Astrocyte (in vitro differentiated cells and primary cell): ENCODE measurements at places on chromosomes 7 and 10. TPM values are rescaled to one million over a fixed set of nuclear protein-coding genes. Genes with fewer than 3 reads are reported as not detected.

The SMO gene
- total RNA-seq = 20.0 and 22.6 TPM in 2 replicates

The KNDC1 gene
- 2.6 and 4.1 TPM in 2 replicates for total RNA-seq

The RNF133 gene
- total RNA-seq = 0.30 and 0.41 TPM in 2 replicates

DNA sequence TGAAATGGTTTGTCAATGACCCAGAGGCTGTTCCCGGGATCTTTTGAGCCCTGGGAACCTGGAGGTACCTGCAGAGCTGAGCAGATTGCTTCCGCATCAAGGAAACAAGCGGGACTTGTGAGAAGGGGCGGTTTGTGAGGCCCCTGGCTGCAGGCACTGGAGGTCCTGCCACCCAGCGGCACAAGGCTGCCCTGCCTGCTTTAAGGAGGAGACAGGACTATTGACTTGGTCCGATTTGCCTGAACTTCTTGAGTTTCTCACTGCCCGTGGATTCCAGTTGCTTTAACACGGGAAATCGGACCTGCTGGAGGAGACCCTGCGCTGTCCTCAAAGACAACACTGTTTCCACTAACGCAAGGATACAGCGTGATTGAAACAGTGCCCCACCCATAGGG lies 130.1 kb downstream of the DNAJB6 start:
- H3K4me1 ChIP-seq = no peaks in the 10 kb centered on the region
- no peak overlapping the region for H3K4me3 ChIP-seq
- no peak for DNase-seq
- H3K27me3 ChIP-seq = peaks cover 36% of the 10 kb centered on the region
- H3K36me3 ChIP-seq = no peaks in the 10 kb centered on the region

DNA sequence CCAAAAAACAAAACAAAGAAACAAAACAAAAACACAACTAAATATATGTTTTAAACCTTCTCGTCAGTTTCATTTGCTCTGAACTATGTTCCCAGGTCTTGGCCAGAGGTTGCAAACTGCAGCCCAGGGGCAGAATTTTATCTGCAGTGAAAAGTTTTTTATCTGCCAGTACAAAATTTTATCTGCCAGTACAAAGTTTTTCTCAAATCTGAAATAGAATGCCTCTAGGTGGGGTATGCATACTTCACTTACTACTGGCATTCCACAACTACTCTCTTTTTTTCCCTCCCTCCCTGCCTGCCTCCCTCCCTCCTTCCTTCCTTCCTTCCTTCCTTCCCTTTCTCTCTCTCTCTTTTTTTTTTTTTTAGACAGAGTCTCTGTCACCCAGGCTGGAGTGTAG lies 9.4 kb upstream of the CLDN3 start:
- no peak overlapping the region for H3K4me3 ChIP-seq
- no peak overlapping the region for H3K27ac ChIP-seq
- no peaks in the 10 kb centered on the region for H3K27me3 ChIP-seq
- no peaks in the 10 kb centered on the region for H3K36me3 ChIP-seq

DNA sequence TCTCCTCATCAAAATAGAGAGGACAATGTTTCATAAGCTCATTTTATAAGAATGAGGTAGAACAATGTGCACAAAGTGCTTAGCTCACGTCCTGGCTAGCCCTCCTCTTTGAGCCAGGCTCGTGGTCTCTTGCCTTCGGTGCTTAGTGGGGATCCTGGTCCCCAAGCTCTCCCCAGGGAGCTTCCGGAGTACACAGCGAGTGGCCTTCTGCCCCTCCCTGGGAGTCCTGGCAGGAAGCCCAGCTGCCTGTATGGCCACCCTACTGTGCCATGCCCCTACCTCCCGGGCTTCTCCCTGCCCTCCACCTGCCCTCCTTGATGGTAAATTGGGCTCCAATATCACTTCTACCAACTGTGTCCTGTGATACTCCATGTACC lies 868 bp downstream of the MYO1G start:
- no peak overlapping the region for H3K4me3 ChIP-seq
- H3K27ac ChIP-seq = no peak overlapping the region
- peaks cover 7% of the 10 kb centered on the region for H3K36me3 ChIP-seq
- H3K4me1 ChIP-seq = peaks cover 14% of the 10 kb centered on the region
- DNase-seq = no peak
